ENCODE measurements at places on chromosomes 3 and 15.

GRCh38 chr3:114942773-114943172 is 204.3 kb downstream of the ZBTB20 start:
- no peak for DNase-seq

DNA sequence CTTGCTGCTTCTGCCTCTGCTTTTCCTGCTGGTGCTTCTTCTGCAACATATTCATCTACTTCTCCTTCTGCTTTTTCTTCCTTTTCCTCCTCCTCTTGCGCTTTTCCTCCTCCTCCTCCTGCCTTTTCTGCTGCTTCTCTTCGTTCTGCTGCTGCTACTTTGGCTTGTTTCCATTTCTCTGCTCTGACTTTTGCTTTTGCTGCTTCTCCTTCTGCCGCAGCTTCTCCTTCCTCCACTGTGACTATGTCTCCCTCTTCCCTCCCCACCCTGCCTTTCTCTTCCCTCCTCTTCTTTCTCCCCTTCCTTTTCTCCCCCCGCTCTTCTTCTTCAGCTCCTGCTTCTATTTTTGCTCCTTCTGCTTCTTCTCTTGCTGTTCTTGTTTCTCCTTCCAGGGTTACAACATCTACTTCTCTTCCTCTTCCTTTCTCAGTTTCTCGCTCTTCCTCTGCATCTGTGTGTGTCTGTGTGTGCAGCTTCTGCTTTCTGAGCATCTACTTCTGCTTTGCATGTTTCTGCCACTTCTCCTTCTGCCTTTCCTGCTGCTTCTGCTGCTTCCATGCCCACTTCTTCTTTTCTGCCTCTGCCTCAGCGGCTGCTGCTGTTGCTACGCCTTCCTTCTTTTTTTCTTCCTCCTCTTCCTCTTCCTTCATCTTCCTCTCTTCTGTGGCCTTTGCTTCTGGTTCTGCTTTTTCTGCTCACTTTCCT is 51.4 kb downstream of the FAM43A start:
- DNase-seq: no peak

- DNase-seq: no peak
These were observed 253.1 kb downstream of the CGGBP1 start for GRCh38 chr3:87805670-87806069.

DNA sequence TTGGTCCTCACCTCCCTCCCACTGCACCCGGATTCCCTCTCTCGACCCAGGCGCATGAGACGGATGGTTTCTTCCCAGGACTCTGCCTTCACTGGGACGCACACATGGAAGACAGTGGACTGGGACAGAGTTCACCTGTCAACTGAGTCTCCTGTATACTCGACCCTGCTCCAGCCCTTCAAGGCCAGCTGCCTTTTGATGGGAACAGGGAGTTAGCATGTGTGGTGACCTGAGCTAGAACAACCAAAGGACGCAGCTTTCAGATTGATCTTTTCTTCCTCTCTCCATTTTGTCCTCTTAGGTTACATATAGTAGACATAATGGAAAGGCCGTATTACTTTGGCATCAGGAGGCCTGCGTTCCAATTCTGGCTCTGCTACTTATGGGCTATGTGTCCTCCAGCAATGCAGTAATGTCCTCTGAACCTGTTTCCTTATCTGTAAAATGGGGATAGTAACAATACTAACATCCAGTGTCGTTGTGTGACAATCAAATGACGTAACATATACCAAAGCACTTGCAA is 94.1 kb downstream of the PEX5L start:
- no peak for DNase-seq

GRCh38 chr3:52366527-52366926 is 50.4 kb downstream of the DNAH1 start:
- no peak for DNase-seq

- DNase-seq: no peak
These were observed 127.6 kb upstream of the LPP start for GRCh38 chr3:188026191-188026968.

DNA sequence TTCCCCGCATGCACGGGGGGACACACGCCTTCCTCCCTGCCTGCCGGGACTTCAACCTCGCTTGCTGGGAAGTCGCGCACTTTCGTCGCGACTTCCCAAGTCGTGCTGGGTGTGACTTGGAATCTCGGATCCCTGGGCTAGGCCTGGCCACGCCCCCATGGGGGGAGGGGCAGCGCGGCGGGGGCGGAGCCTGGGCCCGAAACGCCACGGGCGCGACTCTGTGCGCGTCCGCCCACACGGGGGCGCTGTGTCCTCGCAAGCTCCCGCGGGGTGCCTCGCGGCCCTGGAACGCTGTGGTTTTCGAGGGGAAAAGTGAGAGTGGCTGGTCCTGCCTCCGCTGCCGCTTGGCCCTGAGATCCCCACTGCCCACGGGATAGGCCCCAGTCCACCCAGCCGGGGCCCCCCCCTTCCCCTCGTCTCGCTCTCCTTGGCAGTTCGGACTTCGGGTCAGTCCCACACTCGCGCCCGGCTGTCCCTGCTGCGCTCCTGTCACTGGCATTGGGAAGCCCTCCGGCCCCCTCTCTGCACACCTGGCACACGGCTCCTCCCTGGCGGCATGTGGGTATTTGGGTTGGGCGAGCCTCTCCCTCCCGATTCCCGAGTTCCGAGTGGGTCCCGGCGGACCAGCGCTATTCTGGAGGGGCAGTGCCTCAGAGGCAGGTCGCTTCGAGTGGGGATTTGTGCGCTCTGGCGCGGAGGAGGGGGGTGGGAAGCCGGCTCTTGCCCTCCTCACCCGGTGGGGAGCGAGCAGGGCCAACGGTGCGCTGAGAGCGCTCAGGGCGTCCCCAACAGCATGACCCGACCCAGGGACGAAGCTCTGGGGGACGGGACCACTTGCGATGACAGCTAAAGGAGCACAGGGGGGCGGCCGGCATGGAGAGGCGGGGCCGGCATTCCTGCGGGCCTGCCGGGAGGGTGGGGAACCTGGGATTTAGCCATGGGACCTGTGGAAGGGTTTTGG is 23.6 kb downstream of the SEC61A1 start:
- DNase-seq: peak; percentile 24

DNA sequence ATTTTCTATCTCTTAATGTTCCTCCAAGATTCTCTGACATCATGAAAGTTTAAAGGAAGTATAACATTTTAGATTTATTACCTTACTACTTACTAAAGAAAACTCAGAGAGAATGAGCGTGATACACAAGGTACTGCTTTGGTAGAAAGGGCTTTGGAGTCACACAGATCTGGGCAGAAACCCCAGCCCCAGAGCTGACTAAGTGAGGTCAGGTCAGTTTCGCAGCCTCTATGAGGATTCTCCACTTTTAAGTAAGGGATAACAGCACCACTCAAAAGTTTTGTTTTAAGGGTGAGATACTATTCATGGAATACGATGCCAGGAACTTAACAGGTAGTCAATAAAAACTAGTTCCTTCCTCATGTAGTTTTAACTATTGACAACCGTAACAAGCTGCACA is 76.1 kb downstream of the CLDN11 start:
- DNase-seq: no peak

DNA sequence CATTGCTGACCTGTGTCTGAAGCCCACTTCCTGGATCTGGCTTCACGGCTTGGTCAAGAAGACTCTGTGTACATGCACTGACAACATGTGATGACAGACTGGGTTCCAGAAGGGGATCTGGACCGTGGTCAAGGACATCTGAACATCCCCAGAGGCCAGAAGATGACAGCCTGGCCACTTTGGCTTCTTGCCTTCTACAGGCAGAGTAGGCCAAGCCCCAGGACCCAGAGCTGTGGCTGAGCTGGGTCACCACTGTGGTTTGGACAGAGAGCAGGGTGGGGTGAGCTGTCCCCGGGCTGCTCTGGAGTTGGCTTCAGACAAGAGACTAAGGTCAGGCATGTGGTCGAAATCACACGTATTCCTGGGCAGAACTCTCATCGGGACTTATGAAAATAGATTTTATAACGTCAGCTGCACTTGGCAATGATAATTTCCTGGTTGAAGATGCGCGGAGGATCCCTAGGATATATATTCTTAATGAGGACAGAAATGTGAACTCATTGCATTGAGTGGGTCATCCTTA is 114.1 kb upstream of the FRMD4B start:
- DNase-seq: no peak

GRCh38 chr3:69033470-69033869 is 18.7 kb downstream of the TMF1 start:
- peak; percentile 73 for DNase-seq

- DNase-seq: no peak
These were observed 28.8 kb upstream of the SLC41A3 start for GRCh38 chr3:126112531-126113237.

- DNase-seq: no peak
These were observed 326.6 kb upstream of the ALCAM start for GRCh38 chr3:105040026-105040622.

GRCh38 chr3:122929188-122930062 is 98.1 kb downstream of the SEMA5B start:
- no peak for DNase-seq

- DNase-seq: no peak
These were observed 320.2 kb downstream of the CHST2 start for GRCh38 chr3:143439817-143440216.

DNA sequence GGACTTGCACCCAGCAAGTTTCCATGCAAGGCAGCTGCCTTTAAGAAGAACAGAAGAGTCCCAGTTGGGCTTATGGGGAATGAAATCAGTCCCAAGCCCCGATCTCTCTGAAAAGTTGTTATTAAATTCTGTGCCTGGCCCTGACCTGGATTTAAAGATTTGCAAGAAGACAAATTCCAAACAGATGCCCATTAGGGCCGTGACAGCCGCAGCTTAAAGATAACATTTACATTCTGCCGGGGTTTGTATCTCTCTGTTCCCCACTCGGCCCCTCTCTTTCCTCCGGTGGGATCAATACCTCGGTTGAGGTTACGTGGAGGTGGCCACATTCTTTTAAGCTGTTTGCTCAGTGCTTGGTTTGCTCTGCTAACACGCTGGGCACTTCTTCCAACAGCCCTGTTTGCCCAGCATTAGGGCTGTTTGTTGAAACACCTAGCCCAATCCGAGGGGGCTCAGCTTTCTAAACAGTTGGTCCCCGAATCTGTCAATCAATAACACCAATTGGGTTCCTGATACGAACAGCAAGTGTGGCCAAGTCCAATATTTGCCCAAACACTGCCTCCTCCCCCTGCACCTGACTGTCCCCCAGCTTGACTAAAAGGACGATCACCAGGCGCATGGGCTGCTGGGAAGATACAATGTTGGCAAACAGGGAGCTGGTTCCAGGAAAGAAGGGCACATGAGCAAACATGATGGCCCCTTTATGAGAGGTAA is 108.6 kb downstream of the RPLP1 start:
- no peak for DNase-seq

DNA sequence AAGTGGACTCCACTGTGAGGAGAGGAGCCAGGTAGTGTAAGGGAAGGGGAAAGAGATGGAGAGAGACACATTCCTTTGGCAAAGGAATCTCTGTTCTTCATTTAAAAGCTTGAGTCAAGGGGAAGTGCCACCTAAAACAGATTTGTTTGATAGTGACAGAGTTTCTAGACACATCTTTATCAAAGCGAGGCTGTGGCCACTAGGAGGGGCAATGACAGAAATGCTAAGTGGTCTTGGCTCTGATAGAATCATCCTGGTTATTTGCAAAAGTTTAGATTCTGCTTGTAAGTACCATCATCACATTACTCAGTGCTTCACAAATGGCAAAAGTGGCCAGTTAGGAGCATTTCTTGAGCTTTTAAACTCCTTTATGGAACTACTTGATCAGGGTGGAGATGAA is 261.4 kb downstream of the CNTN3 start:
- no peak for DNase-seq

GRCh38 chr3:186342197-186342596 is 19.8 kb downstream of the DGKG start:
- DNase-seq: no peak

- DNase-seq: no peak
These were observed 36.2 kb downstream of the PFN2 start for GRCh38 chr3:149934524-149934923.

GRCh38 chr3:117750674-117751269 is 1041.2 kb downstream of the TUSC7 start:
- DNase-seq: no peak

DNA sequence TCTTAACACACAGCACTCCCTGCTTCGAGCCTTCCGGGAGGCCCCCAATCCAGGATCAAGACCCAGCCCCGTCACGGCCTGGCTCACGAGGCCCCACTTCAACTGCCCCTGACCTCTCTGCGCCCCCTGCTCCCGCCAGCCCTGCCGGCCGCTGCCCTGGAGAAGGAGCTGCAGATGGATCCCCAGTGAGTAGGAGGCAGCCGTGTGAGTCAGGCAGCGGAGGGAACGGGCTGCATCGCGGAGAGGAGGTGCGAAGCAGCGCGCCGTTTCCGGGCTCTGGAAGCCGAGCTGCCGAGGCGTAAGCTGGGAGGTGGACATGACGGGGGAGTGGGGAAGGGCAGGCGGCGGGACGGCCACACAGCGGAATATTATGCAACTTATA is 133.4 kb downstream of the TPRA1 start:
- DNase-seq: no peak

GRCh38 chr3:156250550-156250949 is 130.2 kb downstream of the KCNAB1 start:
- DNase-seq: no peak

GRCh38 chr3:71441925-71442651 is 141.4 kb downstream of the FOXP1 start:
- no peak for DNase-seq

- no peak for DNase-seq
These were observed 449.9 kb downstream of the FHIT start for GRCh38 chr3:60801307-60801706.

DNA sequence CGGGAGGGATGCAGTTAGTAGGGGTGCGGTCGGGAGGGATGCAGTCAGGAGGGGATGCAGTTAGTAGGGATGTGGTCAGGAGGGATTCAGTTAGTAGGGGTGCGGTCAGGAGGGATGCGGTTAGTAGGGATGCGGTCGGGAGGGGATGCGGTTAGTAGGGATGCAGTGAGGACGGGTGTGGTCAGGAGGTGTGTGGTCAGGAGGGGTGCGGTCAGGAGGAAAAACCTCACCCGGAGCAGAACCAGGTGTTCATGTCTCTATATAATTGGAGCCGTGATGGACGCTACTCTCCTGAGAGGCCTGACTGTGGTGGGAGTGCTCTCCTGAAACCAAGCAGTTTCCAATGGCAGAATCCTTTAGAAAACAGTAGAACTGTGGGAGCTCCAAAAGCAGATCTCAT is 95.8 kb downstream of the BDH1 start:
- no peak for DNase-seq

DNA sequence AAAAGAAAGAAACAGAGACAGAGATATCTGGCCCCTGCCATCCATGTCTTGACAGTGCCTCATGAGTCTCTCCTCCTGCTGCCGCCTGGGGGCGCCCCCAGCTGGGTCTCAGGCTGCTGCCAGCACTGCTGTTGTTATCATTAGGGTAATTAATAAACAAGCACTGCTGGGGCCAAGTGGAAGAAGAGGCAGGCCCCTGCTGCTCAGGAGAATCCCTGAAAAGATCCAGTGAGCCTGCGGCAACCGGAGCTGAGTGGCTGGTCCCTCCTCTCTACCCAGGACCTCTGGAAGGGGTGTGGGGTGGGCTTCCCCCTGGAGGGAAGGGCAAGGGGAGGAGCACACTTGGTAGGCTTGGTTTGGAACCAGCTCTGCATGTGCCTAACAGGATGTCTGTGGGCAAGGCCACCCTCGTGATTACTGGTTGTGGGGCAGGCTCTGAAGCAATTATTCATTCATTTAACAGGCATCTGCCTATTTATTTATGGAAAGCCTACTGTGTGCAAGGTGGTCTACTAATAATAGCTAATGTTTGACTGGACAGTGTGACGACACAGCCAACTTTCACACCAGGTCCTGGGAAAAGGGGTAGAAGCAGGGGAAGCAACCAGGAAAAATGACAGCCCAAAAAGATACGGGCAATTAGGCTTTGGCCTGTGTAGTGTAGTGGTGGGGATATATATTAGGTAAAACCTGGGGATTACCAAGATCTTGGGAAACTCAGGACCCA is 1.2 kb upstream of the TYRO3 start:
- peak; percentile 48 for DNase-seq

Measured in SW 1271 (cell line).